HFFc6 (cell line): ENCODE measurements at places on chromosomes 16 and 17. TPM values are rescaled to one million over a fixed set of nuclear protein-coding genes. Genes with fewer than 3 reads are reported as not detected.

Gene GPR139
- total RNA-seq, result not detected in 3 replicates

GRCh38 chr16:58495521-58496331, 4.2 kb upstream of the NDRG4 start:
- H3K36me3 ChIP-seq, result no peaks in the 10 kb centered on the region
- peaks cover 12% of the 10 kb centered on the region for H3K27me3 ChIP-seq

- H3K4me3 ChIP-seq, result no peak overlapping the region
- H3K36me3 ChIP-seq, result no peaks in the 10 kb centered on the region
- H3K27me3 ChIP-seq, result peaks cover 35% of the 10 kb centered on the region
- H3K4me1 ChIP-seq, result no peaks in the 10 kb centered on the region
- H3K27ac ChIP-seq, result no peak overlapping the region
Measured at GRCh38 chr17:77800816-77801215, 157.7 kb upstream of the TNRC6C start.

DNA sequence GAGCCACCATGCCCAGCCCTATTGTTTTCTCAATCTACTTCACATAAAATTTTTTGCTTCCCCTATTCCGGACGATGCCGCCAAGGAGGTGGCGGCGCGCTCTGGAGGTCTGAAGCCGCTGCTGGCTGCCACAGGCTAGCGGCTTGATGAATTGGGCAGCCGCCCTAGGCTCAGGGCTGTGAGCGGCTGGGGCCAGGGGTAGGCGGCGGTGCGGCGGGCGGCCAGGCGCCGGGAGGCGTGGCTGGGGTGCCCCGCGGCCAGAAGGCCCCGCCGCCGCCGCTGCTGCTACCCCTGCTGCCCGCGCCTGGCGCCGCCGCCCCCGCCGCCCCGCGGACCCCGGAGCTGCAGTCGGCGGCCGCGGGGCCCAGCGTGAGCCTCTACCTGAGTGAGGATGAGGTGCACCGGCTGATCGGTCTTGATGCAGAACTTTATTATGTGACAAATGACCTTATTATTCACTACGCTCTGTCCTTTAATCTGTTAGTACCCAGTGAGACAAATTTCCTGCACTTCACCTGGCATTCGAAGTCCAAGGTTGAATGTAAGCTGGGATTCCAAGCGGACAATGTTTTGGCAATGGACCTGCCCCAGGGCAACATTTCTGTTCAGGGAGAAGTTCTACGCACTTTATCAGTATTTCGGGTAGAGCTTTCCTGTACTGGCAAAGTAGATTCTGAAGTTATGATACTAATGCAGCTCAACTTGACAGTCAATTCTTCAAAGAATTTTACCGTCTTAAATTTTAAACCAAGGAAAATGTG, 41.7 kb downstream of the ANKFY1 start:
- H3K36me3 ChIP-seq, result no peaks in the 10 kb centered on the region; the same call in 1 of the 2 replicates
- no peak overlapping the region for H3K4me3 ChIP-seq
- H3K27ac ChIP-seq, result no peak overlapping the region
- H3K27me3 ChIP-seq, result no peaks in the 10 kb centered on the region; the same call in 1 of the 2 replicates

GRCh38 chr17:45667591-45668171, 116.4 kb upstream of the CRHR1 start:
- H3K4me1 ChIP-seq, result no peaks in the 10 kb centered on the region
- H3K27me3 ChIP-seq, result peaks cover 28% of the 10 kb centered on the region
- no peak for DNase-seq
- H3K4me3 ChIP-seq, result no peak overlapping the region
- H3K27ac ChIP-seq, result no peak overlapping the region
- H3K36me3 ChIP-seq, result no peaks in the 10 kb centered on the region

DNA sequence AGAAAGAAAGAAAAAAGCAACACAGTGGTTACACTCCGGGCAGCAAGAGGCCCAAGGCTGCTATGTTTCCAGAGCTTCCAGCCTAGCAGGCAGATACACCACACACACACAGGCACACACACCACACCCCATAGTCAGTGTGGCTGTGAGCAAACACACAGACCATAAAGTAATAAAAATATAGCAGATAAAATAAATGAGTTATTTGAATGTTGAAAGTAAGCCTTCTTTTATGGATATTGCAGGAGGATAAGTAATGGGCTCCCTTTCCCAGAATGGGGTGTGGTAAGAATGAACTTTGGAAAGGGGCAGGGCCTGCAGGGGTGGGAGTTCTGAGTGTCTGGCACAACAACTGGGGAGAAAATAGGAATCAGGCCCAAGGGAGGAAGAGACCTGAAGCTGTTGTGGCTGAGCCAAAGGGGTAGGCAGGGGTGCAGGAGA, 4.8 kb upstream of the CDK5RAP3 start:
- peaks cover 32% of the 10 kb centered on the region for H3K4me1 ChIP-seq
- 0 out of 2 replicates have a peak overlapping the region, but pooled peaks have one; percentile 4 for H3K27ac ChIP-seq
- H3K4me3 ChIP-seq, result no peak overlapping the region
- no peak for DNase-seq
- H3K27me3 ChIP-seq, result peaks cover 3% of the 10 kb centered on the region; the same call in 1 of the 2 replicates
- peaks cover 11% of the 10 kb centered on the region; the same call in 1 of the 2 replicates for H3K36me3 ChIP-seq

- H3K36me3 ChIP-seq, result peaks cover 11% of the 10 kb centered on the region; the same call in 1 of the 2 replicates
- no peaks in the 10 kb centered on the region for H3K4me1 ChIP-seq
- H3K27ac ChIP-seq, result no peak overlapping the region
- no peak for DNase-seq
- peaks cover 6% of the 10 kb centered on the region for H3K27me3 ChIP-seq
Measured at GRCh38 chr17:3039736-3040135, 23.7 kb downstream of the OR1D5 start.
